CD4-positive, alpha-beta T cell (primary cell): ENCODE measurements at places on chromosomes 6 and 20. TPM values are rescaled to one million over a fixed set of nuclear protein-coding genes. Genes with fewer than 3 reads are reported as not detected.

- no peak for DNase-seq
- no peak overlapping the region for H3K27ac ChIP-seq
- H3K4me1 ChIP-seq = no peaks in the 10 kb centered on the region
- H3K36me3 ChIP-seq = no peaks in the 10 kb centered on the region
- H3K4me3 ChIP-seq = no peak overlapping the region
Measured at GRCh38 chr20:14495066-14495465, 157.7 kb upstream of the FLRT3 start.

Gene MAP3K5
- 14.1 TPM for total RNA-seq

DNA sequence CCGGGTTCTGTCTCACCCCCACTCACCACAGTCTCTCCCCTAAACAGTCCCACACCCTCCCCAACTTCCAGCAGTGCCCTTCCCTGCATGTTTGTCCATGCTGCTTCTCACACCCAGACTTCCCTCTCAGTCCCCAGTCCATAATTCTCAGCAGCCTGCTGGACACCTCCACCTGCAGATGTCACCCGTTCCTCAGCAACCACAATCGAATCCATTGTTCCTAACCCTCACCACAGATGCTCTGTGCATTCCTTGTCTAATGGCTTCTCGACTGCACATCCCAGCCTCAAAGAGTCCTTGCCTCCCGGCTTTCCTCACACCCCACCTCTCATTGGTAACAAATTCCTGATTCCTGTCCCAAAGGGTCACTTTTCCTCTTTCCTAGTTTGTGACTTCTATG is 55.6 kb downstream of the GOPC start:
- no peak overlapping the region for H3K27ac ChIP-seq
- no peaks in the 10 kb centered on the region for H3K27me3 ChIP-seq
- H3K4me3 ChIP-seq = no peak overlapping the region
- no peaks in the 10 kb centered on the region for H3K36me3 ChIP-seq

DNA sequence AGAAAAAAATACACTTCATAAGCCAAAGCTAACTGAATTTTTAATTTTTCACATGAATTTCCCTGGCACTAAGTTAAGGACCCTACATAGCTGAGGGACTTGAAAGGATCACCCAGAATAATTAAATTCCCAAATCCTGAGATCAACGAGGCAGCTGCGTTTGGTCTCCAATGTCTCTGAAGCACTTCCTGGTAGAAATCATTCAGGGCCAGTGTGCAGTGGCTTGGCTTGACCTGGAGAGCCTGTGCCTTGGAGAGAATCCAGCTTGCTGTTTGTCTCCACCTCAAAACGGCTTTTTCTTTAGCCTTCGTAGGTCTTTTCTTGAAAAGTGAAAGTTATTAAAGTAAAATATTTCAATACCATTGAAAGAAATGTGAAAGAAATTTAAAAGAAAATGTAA is 92.4 kb downstream of the SMOC2 start:
- no peak for DNase-seq
- no peak overlapping the region for H3K4me3 ChIP-seq
- H3K4me1 ChIP-seq = no peaks in the 10 kb centered on the region
- no peaks in the 10 kb centered on the region for H3K27me3 ChIP-seq
- no peak overlapping the region for H3K27ac ChIP-seq
- H3K36me3 ChIP-seq = no peaks in the 10 kb centered on the region

DNA sequence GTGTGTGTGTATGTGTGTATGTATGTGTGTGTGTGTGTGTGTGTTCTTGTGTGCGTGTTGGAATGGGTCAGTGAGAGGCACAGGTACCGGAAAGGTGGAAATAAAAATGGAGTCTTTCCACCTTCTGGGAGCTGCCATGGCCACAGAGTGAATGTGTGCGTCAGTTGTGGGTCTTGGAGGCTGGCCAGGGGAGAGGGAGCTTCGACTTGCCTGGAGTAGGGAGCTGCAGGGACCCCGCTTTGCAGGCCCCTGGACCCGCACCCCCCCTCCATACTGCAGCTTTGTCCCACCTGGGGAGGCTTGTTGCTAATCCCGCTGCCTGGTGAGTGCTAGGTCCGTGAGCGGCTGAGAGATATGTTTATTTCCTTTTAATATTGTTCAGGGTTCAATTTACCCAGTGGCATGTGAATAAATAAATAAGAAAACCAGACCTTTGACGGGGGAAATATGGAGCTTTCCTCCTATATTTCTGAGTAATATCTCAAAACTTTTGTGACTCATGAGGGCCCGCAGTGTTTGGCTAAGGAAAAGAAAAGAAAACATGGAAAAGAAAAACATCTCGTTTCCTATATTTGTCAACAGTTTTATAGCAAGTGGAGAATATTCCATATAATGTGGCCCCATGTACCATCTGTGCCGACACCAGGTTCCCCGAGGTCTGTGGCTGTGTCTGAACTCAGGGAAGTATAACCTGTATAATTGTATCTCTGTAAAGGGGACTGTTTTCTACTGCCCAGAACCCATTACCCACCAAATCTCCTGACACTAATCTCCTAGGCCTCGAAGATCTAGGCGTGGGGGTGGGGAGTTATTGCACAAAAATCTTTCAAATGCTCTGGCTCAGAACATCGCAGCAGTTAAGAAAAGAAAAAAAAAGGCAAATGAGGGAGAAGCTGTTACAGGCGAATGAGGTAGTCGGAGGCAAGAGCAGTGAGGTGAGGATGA is 24.6 kb upstream of the CCDC167 start:
- H3K36me3 ChIP-seq = peaks cover 4% of the 10 kb centered on the region
- DNase-seq = no peak
- H3K27me3 ChIP-seq = no peaks in the 10 kb centered on the region
- peaks cover 39% of the 10 kb centered on the region for H3K4me1 ChIP-seq

Gene BLOC1S5
- 7.2 TPM for total RNA-seq

Gene TLDC2
- not detected for total RNA-seq
